HS-27A (cell line): ENCODE measurements at places on chromosomes 7 and 10.

- DNase-seq: no peak
Measured at GRCh38 chr10:32650246-32650655, 204.3 kb downstream of the CCDC7 start.

DNA sequence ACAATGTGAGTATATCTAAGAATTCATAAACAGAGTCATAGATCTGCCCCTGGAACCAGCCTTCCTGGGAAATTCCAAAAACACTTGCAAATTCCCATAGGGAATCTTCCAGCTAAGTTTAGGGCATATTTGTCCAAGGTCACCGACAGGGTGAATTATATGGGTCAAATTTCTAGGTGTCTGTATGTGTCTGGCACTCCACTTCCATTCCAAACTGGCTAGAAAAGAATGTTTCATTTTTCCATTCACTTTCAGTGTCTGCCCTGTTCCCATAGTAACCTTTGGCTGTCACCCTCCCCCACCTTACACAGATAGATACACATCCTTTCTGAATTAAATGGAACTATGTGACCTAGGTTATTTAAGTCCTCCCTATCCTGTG, 230.9 kb downstream of the CREB5 start:
- DNase-seq: no peak

DNA sequence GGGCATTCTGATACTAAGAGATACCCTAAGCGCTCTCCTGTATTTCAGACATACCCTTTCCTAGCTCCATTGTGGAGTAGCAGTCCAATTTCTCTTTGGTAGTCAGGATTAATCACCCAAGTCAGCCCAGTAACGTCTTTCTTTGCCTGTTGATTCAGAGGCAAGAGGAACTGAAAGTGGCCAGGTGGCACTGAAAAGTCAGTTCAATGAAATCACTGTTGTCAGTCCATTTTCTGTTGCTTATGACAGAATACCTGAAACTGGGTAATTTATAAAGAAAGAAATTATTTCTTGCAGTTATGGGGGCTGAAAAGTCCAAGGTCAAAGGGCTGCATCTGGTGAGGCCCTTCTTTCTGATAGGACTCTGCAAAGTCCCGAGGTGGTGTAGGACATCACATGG, 40.2 kb downstream of the ANKRD61 start:
- no peak for DNase-seq

GRCh38 chr7:105015390-105015965, 1.5 kb downstream of the KMT2E start:
- no peak for DNase-seq

GRCh38 chr10:580778-581177, 108.7 kb downstream of the DIP2C start:
- DNase-seq: no peak

- DNase-seq: no peak
Measured at GRCh38 chr7:124085179-124085578, 52.3 kb upstream of the TMEM229A start.

GRCh38 chr10:69895759-69896158, 94.1 kb downstream of the COL13A1 start:
- no peak for DNase-seq

GRCh38 chr10:74598891-74599566, 227.4 kb upstream of the KAT6B start:
- DNase-seq: no peak

GRCh38 chr10:127151541-127151940, 44.9 kb downstream of the INSYN2A start:
- no peak for DNase-seq

DNA sequence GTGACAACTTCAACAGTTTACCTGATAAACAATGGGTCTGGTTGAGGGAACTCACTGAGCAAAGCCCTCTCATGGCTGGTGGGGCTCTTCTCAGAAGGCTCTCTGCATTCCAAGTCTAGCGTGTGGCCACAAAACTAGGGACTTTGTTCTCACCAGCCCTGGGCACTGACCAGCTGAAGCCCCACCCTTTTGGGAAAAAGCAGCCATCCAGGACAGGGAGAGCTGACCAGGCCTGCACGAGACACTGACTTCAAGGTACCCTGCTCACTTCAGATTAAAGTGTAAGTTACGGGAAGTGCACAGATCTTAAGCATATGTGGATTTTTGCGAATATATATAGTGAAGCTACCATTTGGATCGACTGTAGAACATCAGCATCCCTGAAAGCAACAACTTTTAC, 67.4 kb upstream of the LRRC4 start:
- no peak for DNase-seq

- no peak for DNase-seq
Measured at GRCh38 chr7:137151041-137151689, 192.4 kb downstream of the PTN start.

DNA sequence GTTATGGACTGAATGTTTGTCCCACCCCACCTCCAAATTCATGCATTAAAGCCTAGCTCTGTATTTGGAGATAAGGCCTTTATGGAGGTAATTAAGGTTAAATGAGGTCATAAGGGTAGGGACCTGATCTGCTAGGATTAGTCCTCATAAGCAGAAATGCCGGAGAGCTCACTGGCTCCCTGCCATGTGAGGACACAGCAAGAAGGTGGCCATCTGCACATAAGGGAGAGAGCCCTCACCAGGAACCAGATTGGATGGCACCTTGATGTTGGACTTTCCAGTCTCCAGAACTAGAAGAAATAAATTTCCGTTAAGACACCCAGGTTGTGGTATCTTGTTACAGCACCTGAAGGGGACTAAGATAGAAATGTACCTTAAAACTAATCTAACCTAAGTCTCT, 816.1 kb upstream of the C7orf33 start:
- no peak for DNase-seq

GRCh38 chr7:24245362-24245761, 38.6 kb upstream of the NPY start:
- no peak for DNase-seq

DNA sequence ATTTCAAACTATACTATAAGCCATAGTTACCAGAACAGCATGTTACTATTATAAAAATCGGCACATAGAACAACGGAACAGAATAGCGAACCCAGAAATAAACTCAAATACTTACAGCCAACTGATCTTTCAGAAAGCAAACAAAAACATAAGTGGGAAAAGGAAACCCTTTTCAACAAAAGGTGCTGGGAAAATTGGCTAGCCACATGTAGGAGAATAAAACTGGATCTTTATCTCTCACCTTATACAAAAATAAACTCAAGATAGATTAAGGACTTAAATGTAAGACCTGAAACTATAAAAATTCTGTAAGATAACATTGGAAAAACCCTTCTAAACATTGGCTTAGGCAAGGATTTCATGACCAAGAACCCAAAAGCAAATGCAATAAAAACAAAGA, 29.1 kb downstream of the ZNF680 start:
- DNase-seq: no peak

DNA sequence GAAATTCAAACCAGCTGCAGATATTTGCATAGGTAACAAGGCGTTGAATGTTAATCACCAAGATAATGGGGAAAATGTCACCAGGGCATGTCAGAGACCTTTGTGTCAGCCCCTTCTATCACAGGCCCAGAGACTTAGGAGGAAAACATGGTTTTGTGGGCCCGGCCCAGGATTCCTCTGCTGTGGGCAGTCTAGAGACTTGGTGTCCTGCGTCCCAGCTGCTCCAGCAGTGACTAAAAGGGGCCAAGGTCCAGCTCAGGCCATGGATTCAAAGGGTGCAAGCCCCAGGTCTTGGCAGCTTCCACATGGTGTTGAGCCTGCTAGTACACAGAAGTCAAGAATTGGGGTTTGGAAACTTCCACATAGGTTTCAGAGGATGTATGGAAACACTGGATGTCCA, 147.5 kb upstream of the ZWINT start:
- DNase-seq: no peak

DNA sequence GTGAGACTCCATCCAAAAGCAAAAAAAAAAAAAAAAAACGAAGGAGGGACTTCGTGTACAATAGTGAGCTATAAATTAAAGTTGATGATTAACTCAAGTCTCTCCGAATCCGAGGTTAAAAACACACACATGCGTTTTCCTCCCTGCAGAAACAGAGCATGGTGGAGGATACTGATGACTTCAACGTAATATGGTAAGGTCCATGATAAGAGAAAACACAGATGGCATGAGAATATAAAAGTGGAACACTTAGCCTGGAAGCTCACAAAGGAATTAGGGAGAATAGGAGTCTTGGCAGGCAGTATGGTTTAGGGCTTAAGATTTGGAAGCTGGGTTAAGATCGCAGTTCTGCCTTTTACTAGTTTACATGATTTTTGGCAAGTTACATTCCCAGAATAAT, 20.1 kb upstream of the GSTK1 start:
- no peak for DNase-seq

DNA sequence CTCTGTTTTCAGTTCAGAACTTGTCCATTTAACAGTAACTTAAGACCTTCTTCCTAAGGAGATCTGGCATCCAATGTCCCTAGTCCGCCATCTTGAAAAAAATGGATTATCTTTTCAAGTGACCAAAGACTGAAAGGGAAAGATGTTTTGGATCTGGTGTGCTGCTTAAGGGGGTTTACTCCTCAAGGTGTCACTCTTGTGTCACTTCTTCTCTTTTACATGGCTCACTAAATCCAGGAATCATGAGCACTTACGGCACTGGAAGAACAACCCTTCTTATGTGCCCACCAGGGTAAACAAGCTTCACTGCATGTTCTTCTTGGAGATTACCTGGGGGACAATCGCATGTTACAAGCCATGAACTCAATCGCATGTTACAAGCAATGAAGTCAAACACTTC, 43.7 kb downstream of the ANXA8 start:
- no peak for DNase-seq

DNA sequence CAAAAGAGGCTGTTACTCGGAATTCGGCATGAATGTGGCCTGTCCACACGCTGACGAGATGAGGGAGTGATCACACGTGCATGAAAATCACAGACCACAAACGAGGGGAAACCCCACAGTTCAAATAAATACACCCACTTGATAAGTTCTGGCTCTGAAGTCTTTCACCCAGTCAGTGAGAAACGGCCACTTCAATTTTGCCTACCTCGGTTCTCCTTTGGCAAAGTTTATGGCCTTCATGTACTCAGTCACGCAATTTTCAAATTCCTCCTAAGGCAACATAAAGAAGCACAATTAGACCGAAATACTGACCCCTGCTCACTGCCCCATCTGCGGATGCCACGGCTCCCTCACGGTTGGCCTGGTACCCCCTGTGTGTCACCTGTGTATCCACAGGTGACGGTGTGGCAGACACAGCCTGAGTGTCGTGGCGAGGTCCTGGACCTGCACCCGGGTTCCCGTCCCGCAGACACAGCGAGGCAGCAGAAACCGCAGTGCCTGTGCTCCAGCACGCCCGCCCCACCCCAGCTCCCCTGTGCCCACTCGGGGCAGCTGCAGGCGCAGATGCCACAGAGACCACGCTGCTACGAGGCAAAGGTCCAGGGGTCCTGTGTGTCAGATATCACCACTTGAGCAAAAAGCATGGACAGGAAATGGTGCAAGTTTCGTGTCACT, 1.4 kb downstream of the CFAP46 start:
- no peak for DNase-seq

DNA sequence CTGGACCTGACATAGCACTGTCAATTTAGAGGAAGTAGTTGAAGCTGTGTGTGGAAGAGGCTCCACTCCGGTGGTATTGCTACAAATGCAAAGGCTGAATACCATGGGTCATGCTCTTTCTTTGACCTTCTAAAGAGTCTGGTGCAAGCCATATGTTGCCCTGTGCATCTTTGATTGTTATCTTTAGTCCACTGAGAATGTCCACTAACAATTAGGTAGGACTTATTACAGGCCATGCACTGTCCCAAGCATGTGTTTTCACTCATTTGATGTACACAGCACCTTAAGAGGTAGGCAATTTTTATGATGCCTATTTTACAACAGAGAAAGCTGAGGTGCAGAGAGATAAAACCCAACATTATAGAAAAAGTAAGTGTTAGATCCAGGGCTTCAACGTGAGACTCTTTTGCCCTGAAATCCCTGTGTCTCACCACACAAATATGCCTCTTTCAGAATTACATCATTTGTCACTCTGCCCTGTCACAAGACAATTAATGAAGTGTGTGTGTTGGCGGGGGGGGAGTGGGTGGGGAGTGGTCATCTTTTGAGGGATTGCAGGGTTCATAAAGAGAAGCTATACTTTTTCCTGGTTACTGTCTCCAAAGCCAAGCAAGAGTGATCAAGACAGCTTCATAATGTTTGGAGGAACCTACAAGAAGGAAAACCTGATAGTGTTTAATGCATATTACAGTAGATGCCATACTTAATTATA, 637.6 kb upstream of the IGFBP3 start:
- DNase-seq: peak; percentile 15

DNA sequence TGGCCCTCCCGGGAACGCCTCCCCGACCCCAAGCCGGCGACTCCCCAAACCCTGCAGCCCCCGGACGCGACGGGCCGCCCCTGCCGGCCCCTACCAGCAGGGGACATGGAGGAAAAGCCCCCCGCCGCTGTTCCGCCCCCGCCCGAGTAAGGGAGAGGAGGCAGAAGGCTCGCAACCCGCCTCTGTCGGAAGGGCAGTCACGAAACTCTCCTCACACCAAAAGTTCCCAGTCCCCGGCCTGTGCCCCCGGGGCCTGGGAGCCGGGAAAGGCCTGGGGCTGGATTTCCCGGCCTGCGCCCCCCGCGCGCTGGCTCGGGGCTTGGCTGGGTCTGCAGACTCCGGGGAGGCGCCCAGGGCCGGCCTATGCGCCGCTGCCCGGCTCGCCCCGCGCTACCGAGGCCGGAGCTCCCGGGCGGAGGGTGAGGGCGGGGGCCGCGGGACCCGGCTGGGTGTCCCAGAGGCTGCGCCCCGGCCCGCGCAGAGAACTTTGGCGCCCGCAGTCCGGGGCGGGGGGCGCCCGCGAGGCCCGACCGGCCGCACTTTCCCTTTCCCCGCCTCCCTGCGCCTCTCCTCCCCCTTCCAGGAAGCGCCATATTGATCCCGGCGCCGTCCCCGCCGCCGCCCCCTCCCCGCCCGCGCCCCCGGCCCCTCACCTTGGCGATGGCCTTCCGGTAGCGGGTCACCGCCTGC, 728 bp downstream of the PARD3 start:
- no peak for DNase-seq

DNA sequence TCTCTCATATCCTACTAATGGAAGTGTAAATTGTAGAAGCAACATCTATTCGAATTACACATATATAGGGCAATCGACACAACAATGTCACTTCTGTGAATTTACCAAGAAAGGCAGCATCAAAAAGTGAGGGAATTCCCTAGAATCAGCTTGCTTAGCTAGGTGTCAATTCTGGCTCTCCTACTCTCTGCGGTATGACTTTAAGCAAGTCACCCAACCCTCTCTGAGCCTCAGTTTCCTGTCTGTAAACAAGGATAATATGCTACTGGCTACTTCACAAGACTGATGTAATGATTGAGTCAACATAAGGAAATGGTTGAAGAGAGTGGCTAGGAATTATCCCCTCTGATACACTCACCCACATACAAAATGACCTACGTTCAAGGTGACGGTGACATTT, 19.4 kb downstream of the CCDC6 start:
- no peak for DNase-seq
